ENCODE measurements at places on chromosomes 4 and X. TPM values are rescaled to one million over a fixed set of nuclear protein-coding genes. Genes with fewer than 3 reads are reported as not detected.
A peak's percentile ranks its signal among the peaks of the same experiment; 100 is the strongest.

GRCh38 chr4:2462218-2462991, 6.5 kb upstream of the RNF4 start:
- DNase-seq: peak; percentile 70

GRCh38 chr4:147217655-147218054, 263.2 kb upstream of the EDNRA start:
- DNase-seq: no peak

- no peak for DNase-seq
Observed at GRCh38 chr4:15562623-15563022, 92.5 kb downstream of the FBXL5 start.

DNA sequence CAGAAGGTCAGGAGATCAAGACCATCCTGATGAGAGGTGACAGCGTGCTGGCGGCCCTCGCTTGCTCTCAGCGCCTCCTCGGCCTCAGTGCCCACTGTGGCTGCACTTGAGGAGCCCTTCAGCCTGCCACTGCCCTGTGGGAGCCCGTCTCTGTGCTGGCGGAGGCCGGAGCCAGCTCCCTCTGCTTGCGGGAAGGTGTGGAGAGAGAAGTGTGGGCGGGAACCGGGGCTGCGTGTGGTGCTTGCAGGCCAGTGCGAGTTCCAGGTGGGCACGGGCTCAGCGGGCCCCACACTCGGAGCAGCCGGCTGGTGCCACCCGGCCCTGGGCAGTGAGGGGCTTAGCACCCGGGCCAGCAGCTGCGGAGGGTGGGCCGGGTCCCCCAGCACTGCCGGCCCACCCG, 286.9 kb downstream of the RAPGEF2 start:
- DNase-seq: no peak

MAGEB10 gene
- total RNA-seq: not detected

GRCh38 chrX:24377195-24377594, 16.8 kb downstream of the SUPT20HL1 start:
- no peak for DNase-seq

DNA sequence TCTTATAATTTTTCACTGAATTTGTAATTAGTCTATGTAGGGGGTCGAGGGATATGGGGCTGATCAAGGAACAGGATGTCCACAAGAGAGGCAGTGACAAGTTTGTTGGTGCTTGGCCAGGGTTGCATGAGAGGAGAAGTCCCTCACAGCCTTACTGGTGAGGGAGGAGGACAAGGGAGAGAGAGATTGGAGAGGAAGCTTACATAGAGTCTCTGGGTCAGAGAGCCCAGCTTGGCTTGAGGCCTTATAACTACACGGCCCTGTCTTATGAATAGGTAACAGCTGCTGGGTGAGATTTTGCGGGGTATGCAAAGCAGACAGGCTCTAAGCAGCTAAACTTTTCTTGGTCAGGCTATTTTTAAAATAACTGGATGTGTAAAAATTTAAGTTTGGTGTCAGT, 37.9 kb upstream of the OTUD4 start:
- no peak for DNase-seq

DNA sequence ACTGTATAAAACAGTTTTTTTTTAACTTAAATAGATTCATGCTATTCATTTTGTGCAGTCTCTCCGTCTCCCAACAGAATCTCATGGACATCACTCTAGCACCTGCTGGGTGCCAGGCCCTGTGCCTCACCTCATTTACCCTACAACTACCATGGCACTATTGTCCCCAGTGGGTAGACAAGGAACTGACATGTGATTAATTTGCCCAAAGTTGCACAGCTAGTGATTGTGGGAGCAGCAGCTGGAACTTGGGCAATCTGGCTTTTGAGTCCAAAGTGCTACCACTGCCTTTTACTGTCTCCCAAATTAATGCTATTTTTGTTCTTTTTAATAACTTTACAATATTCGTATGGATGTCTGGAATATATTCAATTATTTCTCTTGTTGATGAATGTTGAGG, 11.2 kb upstream of the PGRMC2 start:
- DNase-seq: no peak

GRCh38 chr4:164977243-164978164, at the start of gene TRIM61:
TRIM61 (minus strand) TSS chr4:164977657; CDS start chr4:164970002, 7,655 bp downstream.
- DNase-seq: peak; percentile 57

TEX11 gene
- not detected for total RNA-seq

ODAPH gene
- total RNA-seq: not detected

- no peak for DNase-seq
Observed at GRCh38 chr4:181702864-181703495, 540.2 kb upstream of the TENM3 start.

DNA sequence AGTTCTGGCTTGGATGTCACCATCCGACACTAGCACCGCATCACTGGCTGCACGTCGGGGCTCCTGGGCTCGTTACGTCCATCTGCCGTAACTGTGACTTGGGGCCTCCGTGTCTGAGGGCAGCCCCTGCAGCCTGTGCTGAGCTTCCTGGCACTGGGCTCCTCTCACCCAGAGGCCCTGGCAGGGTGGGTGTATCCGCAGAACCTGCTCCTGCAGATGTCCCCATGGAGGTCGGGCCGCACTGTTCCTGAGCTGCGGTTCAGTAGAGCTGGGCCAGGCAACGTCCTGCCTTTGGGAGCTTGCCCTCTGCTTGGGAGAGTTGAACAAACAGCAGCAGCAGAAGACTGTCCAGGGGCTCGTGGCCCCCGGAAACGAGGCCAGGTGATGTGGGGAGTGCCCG, 71.4 kb downstream of the RGS12 start:
- DNase-seq: no peak

DNA sequence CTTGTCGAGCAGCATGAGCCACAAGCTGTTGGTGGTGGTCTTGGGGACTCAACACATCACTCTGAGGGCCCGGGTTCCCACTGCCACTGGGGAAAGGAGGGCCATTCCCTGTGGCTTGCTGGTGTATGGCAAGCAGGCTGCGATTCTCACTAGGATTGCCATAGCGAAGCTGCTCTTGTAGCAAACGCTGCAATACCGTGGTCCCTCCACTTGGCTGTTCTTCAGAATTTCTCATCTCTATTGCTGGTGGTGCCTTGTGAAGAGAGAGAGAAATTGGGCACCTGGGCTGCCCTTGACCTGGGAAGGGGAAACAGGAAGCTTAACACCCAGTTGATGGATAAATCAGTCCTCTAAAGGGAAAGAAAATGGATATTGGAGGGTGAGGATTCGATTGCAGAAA, 17.7 kb downstream of the AMOT start:
- no peak for DNase-seq

CDX4 gene
- total RNA-seq: not detected

DNA sequence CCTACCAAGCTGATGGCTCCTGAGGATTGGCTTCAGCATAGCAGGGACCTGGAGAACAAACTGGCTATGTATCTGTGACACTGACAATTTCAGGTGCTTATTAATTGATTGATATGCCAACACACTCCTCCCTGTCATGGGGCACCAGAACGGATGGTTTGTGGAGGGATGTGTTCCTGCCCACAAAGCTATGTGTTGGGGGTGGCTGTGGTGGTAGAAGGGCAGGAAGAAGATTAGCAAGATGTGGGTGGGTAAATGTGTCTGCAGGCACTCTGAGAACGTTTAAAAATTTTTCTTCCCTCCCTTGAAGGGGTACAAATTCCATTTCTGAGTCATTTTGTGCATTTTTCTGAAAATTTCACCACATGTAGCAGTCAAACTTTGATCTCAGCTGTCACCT, 55.0 kb upstream of the SCML1 start:
- DNase-seq: no peak

DNA sequence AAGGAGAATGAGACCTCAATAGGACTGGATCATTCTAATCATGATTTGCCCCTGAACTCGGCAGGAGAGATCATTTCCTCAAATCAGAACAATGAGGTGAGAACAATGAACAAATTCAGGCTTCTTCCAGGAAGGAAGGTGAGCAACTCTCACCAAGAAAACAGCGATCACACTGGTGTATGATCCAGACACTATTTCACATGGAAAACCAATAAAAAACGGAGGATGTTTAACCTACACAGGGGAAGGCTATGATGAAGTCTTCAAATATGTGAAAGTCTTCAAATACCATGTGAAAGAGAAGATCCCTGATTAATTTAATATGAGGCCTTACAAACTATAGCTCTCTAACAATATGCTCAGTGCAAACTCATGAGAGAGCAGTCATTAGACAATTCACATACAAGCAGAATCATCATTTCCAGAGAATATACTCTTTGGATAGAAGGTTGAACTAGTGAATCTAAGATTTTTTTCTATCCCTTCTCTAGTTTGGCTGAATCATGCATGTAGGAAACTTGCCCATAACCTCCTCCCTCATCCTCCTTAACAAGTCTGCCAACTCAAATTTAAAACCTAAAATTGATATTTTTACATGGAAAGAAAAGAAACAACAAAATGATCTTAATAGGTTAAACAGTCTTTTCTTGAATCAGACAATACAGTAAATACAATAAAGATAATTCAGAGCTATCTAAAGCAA, 122.5 kb downstream of the ADAMTS3 start:
- DNase-seq: no peak

GRCh38 chr4:79964020-79964399, 109.0 kb downstream of the ANTXR2 start:
- no peak for DNase-seq

COL4A5 gene
- not detected for total RNA-seq

DACH2 gene
- not detected for total RNA-seq

DNA sequence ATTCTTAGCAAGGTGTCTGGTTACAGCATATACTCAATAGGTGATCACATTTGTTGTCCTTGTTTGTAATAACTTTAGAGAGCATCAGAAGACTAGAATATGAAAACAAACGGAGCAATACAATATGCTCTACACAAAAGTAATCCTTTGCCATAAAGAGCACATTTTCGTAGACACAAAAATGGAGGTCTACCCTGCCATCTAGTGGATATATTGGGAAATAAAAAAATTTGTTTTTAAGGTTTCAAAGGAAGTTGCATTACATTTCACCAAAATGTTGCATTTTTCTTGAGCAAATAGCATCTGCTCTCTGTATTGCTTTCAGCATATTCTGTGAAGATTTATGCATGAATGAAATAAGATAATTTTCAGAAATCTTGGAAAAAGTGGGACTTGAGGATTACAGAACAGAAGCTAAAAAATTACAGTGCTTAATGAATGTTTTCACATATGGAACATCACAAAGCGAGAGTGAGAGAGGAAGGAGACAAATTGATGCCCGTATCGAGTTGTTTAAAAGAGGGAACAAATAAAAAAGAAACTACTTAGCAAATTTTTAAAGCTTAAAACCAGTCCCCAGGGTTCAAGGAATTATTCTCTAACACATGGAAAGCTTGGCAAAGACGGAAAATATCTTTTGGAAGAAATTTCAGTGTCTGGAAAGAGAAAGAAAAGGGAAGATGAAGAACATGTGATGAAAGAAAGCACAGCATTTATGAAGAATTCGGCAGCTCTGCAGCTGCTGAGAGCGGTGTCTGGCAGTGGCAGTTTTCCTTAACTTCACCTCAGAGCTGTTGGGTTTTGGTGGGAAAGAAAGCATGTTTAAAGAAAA, 390.1 kb downstream of the ANKRD50 start:
- DNase-seq: no peak

NUDT11 gene
- total RNA-seq: 0.75 TPM

- no peak for DNase-seq
Observed at GRCh38 chr4:152629908-152630307, 49.9 kb downstream of the TMEM154 start.

GRCh38 chr4:127545271-127545670, 87.5 kb upstream of the INTU start:
- no peak for DNase-seq

SCLT1 gene
- total RNA-seq: 19.8 TPM

DNA sequence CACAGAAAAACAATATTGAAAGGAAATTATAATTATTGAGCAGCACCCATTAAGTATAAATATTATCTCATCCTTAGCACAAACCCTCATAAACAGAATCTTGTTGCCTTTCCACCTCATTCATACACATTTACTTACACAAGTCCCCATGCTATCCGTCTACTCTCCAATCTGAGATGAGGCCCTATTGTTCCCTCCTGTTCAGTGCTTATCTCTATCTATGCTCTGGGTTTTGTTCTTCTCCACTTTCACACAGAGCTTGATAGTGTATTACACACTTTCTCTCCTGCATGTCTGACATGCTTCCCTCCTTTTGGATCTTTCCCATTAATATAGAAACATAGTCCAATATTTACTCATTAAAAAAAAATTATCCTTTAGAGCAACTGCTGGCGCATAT, 238.2 kb upstream of the MAB21L2 start:
- DNase-seq: no peak

GRCh38 chr4:14066979-14067378, 439.5 kb upstream of the BOD1L1 start:
- DNase-seq: no peak

DNA sequence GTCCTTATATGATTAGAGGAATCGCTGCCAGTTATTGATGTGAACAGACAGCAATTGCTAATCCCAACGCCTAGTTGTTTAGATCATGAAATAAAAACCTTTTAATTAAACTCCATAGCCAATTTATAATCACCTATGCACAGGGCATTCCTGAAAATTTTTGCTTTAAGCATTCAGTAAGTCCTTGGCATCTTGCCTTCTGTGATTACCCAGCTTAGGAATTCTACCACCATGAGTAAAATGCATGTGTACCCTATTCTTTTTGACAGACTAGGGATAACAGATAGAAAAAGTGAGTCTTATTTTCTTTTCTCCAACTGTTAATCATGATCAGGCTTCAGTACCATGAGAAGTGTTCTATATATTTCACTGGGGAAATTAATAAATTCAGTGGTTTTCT, 995.3 kb upstream of the GRIA3 start:
- no peak for DNase-seq

DNA sequence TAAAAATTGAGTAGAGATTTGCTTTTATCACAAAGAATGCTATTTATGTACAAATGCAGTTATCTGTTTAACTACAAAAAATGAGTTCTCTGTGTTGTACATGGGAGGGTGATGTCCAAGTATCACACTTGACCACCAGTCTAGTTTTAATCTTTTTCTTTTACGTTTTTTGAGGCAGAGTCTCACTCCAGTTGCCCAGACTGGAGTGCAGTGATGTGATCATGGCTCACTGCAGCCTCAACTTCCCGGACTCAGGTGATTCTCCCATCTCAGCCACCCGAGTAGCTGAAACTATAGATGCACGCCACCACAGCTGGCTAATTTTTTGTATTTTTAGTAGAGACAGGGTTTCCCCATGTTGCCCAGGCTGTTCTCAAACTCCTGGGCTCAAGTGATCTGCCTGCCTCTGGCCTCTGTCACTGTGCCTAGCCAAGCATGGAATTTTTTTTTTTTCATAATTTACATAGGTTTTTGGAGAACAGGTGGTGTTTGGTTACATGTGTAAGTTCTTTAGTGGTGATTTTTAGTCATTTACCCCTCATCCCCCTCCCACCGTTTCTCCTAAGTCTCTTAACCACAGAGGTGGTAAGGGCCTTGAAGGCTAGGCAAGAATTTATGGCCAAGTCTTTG, 47.9 kb upstream of the RPA4 start:
- no peak for DNase-seq

GABRB1 gene
- not detected for total RNA-seq

- no peak for DNase-seq
Observed at GRCh38 chr4:80010316-80010715, 62.7 kb downstream of the ANTXR2 start.

SPOCK3 gene
- not detected for total RNA-seq

PABPC5 gene
- total RNA-seq: not detected

DCAF16 gene
- total RNA-seq: 43.5 TPM

GRCh38 chr4:5133201-5133600, 81.9 kb downstream of the STK32B start:
- DNase-seq: no peak

All from activated naive CD4-positive, alpha-beta T cell treated with anti-CD3 and anti-CD28 coated beads, Interleukin-2, amount 50 U/mL, for 72 hours (primary cell).